NCI-H1436 treated with DMSO at 0.1 percent for 48 hours (cell line): ENCODE measurements at places on chromosomes 4 and X.

DNA sequence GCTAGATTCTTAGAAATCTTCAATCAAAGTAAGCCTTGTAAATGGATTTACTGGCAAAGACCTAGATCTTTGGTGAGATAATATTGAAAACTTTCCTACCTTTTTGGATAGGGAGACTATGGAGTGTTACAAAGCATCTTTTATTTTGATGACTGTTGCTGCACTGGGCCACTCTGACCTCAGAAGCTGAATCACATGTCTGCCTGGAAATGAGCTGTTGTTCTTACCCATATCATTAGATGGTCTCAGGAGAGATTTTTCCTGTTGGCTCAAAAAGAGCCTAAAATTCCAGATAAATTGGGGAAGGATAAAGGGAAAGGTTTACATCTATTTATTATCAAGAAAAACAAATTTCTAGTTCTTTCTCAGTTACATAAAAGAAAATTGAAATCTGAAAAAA, 127.5 kb upstream of the BMP3 start:
- no peak for DNase-seq

- DNase-seq = no peak
Measured at GRCh38 chrX:37873220-37873619, 25.8 kb upstream of the DYNLT3 start.

- no peak for DNase-seq
Measured at GRCh38 chr4:30722359-30723200, 2.4 kb downstream of the PCDH7 start.

DNA sequence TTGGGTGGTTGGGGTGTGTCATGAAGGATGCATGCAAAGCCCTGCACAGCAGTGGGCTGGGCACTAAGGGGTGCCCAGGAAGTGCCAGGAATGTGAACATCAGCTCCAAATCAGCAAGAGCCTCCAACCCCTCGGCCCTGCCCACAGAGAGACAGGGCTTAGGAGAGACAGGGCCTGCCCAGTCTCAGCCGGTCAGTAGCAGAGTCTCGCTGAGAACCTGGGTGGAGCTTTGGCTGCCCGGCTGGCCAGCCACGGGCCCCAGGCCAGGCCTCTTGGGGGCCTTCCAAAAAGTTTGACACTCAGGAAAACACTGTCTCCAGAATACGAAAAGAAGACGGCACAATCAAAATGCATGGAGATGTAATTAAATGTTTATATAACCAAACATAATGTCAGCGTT, 4.3 kb upstream of the MXD4 start:
- DNase-seq = no peak

DNA sequence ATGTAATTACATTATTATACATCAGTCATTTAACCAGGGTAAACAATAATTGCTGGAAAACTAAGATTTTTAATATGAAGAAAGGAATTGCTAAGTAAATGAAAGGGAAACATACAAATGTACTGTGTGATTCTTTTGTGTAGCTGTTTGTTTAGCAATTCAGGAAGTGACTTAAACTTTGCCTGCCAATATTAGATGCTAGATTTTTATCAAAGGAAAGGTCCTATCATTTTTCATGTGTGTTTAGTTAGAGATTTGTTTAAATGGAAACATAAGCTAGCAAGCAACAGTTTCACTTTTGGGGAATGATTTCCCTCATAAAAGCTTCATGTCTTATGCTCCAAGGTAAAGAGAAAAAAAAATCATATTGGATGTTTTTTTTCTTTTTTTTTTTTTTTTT, 95.1 kb upstream of the LIMCH1 start:
- DNase-seq = peak; percentile 80

- no peak for DNase-seq
Measured at GRCh38 chrX:3177851-3178250, 136.6 kb downstream of the ARSF start.
